DMS153 (cell line): ENCODE measurements at places on chromosomes 5 and 9.

GRCh38 chr9:98396656-98397055, 141.2 kb upstream of the TBC1D2 start:
- DNase-seq = no peak

DNA sequence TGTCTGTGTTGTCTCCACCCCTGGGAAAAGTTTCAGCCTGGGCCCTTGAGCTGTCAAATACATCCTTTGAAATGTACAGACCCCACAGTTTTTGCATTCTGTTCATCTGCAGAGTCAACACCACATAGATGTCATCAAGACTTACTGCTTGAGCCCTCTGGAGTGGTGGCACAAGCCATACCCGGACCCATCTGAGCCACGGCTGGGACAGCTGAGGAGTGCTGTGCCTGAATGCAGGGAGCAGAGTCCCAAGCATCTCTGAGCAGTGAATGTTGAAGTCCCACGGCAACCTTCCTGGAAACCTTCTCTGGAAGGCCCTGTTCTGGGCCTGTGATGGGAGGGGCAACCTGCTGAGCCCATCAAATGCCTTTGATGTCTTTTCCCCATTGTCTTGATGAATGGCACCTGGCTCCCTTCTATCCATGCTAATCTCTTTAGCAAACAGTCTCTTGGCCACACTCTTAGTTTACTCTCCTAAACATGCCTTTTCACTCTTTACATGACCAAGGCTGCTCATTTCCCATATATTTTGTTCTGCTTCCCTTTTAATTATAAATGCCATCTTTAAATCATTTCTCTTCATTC, 92.5 kb downstream of the ATPSCKMT start:
- DNase-seq = peak; percentile 70

DNA sequence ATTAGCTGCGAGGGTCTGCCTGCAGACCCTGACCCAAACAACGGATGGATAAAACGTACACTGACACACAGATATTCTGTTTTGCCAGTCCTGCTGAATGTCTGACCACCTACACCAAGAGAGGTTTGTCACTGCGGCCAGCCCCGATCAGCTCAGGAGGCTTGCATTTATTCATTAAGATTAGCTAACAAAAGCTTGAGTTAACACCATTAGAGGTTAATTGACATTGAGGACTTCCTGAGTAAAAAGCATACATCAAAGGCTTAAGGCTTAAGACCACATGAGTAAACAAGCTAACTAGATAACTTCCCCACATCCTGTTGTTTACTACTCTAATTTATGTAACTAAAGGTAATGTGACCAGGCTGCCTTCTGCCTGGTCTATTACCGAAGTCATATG, 198.1 kb upstream of the TRPC7 start:
- peak; percentile 2 for DNase-seq

- no peak for DNase-seq
Observed at GRCh38 chr5:161713042-161713441, 27.5 kb downstream of the GABRA6 start.

DNA sequence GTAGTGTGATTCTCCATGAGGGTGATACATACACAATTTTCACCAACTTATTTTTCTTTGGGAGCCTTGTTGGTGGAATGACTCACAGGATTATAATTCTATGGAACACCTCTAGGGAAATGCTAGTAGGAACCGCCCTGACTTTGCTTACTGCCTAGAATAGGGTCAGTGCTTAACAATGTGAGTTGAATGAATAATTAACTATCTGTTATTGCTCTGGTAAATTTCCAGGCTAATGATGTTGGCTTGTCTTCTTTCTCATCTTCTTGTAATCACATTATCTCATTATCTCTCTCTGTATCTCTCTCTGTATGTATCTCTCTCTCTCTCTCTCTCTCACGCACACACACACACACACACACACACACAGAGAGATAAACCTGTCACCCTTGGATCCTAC, 291.1 kb downstream of the TRIM32 start:
- DNase-seq = no peak

DNA sequence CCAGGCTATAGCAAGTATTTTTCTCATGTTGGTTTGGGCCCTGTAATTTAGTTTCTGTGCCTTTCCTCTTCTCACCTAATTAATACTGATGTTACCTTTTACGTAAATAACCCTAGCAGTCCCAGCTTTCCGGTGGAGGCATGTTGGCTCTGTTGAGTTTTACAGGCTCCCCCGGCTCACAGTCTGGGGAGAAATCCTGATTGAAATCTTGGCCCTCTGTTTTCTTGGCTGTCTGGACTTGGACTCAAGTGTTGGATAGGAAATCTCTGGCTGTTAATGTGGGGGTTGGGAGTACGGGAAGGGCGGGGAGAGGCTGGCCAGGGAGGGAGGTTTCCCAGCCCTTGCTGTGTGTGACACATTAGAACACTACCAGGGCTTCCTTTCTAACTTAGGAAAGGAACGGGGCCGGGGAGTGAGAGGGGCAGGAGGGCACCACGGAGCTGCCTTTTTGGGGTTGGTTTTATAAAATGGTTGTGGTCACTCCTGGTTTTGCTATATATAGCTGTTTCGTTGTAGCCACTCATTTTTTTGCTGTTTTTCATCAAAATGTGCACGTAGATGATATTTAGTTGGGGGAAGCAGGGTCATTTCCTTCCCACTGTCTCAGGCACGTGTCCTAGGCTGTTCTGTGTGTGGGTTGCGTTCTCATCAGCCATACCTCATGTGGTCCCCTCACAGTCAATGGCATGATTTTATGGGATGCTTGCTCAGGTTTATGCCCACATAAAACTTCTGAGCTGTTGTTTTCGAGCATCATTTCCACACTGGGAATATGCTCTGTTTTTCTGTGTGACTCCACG, 11.0 kb downstream of the TRIO start:
- DNase-seq = no peak

- DNase-seq = no peak
Observed at GRCh38 chr9:76932265-76932664, 26.4 kb upstream of the PRUNE2 start.

DNA sequence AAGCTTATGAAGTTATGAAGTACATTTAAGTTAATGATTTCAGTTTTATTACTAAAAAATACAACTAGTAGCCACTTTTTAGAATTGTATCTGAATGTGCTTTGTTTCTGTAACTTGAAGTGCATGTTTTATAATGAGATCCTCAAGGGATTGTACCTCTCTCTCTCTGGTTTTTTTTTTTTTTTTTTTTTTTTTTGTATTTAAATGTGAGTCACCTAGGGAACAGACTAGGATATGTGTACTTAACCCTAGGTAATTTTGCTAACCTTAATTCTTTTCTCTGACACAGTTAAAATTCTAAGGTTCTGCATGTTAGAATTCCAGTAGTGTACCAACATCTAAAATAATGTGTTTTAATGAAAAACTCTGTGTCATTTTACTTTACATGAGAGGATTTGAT, 59.5 kb downstream of the CDC42SE2 start:
- DNase-seq = no peak

GRCh38 chr5:65821966-65822365, 100.0 kb downstream of the NLN start:
- DNase-seq = no peak

- DNase-seq = no peak
Observed at GRCh38 chr5:151520294-151520693, 70.8 kb downstream of the FAT2 start.

DNA sequence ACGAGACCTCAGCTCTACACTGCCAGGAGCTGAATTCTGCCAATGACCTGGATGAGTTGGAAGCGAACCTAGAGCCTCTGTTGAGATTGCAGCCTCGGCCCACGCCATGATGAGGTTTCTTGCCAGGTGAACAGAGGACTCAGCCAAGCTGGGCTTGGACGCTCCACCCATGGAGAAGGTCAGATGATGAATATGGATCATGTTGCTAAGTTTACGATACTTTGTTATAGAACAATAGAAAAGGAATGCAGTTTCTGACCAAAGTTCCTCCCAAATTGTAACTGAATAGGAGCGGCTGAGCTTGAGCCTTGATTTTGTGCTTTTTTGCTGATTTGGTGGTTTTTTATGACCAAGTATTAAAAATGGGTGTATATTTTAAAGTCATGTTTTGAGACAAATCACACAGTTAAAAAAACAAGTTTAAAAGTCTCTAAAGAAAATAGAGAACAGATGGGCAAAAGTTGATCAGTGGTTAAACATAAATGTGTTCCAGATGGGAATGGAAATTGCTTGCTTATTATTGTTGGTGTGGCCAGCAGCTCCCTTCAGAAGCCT, 32.9 kb downstream of the ROPN1L start:
- no peak for DNase-seq

GRCh38 chr5:60540856-60541805, 158.8 kb downstream of the DEPDC1B start:
- no peak for DNase-seq

DNA sequence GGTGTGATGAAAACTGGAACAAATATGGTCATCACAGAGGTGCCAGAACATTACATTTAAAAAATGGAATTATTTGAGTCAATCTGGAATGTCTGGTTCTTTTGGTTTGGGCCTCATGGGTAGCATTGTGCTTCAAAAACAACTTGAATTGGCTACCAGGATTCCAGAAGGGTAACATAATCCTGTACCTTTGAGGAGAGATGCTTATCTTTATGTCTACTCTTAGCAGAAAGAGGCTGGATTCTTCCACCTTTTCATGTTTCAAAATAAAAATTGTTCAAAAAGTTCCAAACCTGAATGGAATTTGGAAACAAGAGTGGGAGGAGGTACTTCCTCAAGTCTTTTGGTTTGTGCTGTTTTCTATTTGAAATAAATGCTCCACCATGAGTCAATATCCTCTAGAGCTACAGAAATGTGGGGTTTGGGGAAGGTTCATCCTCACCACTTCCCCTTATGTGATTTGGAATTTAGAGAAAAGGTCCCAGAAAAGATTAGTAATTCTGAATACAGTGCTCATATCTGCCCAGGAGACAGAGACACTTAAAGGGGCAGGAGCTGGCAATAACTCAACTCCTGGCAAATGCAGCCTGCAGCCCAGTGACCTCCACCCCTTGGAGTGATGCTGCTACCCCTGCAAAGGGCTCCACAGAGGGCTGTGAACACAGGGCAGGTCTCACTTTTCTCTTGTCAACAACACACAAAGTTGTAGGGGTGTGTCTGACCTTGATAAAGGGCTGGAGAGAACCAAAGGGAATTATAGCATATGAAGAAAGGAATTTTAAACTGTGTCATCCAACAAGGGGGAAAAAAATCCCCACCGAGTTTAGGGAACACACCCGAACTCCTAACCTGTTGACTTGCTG, 272.8 kb downstream of the CWC27 start:
- no peak for DNase-seq

- DNase-seq = no peak
Observed at GRCh38 chr5:148858106-148858505, 31.7 kb downstream of the ADRB2 start.

GRCh38 chr9:98634685-98635336, 73.9 kb downstream of the GABBR2 start:
- no peak for DNase-seq

GRCh38 chr5:161925960-161926359, 78.0 kb downstream of the GABRA1 start:
- no peak for DNase-seq

DNA sequence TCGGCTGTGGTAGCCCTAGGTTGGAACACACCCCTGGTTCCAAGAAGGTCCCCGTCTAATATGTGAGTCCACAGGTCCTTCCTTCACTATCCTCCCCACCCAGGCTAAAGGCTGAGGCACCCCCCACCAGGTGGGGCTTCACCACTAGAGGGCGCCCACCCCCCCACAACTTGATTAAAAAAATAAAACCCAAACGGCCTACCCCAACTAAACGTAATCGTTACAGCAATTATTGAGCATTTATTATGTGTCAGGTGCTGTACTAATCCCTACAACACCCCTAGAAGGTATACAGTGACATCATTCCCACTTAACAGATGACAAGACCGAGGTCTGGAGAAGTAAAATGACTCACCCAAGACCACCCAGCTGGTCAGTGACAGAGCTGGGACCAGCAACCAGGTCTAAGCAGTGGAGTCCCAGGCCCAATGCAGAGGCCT, 65.0 kb downstream of the FGF18 start:
- no peak for DNase-seq

- DNase-seq = no peak
Observed at GRCh38 chr9:110669433-110669832, 842 bp downstream of the MUSK start.

GRCh38 chr5:50794812-50795211, 128.4 kb downstream of the PARP8 start:
- no peak for DNase-seq

- DNase-seq = peak; percentile 64
Observed at GRCh38 chr9:12774861-12775678, at the start of gene LURAP1L. Gene LURAP1L, plus strand, starts transcription at chr9:12775020. Its CDS starts 696 bp downstream, at chr9:12775716.

DNA sequence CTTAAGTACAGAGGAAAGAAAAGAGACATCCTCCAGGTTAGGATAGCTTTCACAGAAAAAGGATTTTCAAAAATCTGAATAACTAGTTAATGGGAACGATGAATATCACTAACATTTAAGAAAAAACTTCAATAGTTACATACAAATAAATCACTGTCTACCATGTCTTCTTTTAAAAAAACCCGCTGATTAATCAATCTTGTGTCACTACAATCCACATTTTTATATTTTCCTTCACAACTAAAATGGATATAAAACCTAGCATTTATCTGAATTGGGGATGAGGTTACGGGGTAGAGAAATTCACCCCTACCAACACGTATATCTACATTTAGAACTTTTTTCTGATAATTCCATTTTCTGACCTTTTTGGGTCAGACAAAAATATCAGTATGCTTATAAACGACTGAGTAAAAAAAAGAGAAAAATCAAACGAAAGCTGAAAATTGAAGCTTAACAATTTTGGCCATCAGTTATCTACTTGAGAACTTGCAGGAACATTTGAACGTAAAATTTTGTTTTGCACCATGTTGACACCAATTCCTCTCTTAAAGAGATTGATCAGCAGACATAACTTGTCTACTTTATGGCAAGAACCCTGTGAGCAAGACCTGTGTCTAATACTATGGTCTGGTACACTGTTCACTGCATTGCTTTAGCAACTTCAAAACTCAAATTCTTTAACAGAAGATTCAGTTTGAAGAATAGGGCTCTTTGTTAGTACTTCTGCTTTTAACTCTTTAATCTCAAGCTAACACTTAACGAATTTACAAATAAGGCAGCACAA, 4.8 kb downstream of the NR3C1 start:
- no peak for DNase-seq

GRCh38 chr5:38749861-38750260, 96.0 kb upstream of the OSMR start:
- DNase-seq = no peak

- DNase-seq = peak; percentile 83
Observed at GRCh38 chr5:74765201-74765600, 1.7 kb downstream of the GFM2 start.

DNA sequence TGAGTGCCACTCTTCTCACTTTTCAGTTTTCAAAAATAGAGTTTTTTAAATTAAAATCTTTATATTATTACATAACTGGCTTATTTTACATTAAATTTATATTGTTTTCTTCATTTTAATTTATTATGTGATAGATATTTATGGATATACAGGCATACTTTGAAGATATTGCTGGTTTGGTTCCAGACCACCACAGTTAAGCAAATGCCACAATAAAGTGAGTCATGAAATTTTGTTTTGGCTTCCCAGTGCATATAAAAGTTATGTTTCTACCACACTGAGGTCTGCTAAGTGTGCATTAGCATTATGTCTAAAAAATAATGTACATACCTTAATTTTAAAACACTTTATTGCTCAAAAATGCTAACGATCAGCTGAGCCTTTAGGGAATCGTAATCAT, 47.4 kb downstream of the NDUFS4 start:
- no peak for DNase-seq
